Calu3 (cell line): ENCODE measurements at places on chromosomes 2 and 18. TPM values are rescaled to one million over a fixed set of nuclear protein-coding genes. Genes with fewer than 3 reads are reported as not detected.
A peak's percentile ranks its signal among the peaks of the same experiment; 100 is the strongest.

DNA sequence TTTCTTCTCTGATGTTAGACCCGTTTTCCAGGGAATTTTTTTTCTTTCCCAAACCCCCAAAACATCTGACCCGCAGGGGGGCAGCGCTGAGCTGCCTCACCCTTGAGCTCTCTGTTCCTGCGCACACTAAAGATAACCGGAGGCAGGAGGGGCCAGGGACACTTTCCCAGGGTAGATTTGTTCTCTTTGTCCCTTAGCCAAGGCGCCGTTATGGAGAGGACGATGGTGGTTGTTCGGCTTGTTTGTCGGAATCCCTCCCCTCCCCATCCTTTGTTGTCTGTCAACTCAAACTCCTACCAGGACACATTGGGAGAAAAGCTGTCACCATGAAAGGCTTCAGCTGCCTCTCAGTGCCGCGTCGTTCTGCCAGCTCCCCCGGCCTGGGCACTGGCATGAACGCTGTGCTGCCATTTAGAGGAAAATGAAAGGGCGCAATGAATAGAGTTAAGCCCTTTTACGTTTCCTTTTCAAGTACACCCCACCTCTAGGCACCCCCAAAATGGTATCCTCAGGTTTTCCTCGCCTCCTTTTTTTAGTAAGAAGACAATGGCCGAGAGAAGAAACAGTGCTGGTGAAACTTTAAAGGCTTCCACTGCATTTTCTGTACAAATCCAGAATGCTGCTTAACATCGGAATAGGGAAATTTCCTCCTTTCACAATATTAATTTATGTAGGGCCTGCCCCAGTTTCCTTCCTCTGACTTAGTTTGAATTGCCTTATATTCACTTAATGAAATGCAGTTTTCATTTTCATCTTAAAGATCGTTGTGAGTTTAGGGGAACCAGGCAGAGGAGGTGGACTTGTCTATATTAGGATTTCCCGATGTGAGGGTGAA, 62.1 kb downstream of the RND3 start:
- no peak for DNase-seq

DNA sequence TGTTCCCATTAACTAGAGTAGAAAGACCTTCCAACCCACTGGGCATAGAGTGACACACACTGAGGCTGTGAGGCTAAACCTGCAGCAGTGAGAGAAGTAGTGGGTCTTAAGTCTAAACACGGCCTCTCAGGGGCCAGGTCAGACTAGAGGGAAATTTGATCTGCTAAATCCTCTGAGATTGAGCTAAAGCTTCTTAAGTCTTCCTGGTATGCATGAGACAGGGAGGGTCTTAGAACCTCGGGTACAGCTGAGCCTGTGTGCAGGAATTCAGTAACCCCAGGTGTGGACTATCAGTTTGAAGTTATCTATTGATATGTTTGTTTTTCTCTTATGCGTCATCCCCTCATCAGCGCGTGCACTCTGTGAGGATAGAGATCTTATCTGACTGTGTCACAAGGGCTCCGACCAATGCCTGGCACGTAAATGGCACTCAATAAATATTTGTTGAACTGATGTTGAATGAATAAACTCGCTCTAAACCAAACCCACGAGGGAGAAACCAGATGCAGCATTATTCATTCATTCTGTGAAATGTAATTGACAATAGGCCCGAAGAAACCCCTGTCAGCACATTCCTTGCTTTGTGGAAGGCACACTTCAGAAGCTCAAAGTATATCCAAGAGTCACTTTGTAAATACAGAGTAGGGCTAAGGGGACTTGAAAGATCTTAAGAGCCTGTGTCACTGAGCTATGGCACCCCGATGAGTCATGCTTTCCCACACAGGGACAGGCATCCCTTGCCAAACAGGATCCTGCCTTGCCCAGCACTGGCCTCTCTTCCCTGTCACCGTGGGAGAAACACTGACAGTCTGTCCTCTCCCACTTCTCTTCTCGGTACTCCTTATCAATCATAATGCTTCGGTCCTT, 21.7 kb upstream of the RAB10 start:
- peak; percentile 82 for DNase-seq

DNA sequence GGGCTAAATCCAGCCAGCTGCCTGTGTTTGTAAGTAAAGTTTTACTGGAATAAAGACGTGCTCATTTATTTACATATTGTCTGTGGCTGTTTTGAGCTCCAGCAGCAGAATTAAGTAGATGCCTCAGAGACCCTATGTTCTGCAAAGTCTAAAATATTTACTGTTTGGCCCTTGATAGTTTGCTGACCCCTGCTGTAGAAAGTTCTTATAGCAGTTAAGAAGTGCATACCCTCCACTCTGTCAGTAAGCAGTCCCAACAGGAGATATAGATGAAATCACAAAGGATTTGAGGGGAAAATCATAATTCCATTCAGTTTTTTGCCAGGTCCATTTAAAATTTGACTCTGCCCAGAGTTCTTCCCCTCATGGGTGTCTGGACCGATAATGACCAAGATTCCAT, 50.1 kb upstream of the ITM2C start:
- DNase-seq, result no peak

DNA sequence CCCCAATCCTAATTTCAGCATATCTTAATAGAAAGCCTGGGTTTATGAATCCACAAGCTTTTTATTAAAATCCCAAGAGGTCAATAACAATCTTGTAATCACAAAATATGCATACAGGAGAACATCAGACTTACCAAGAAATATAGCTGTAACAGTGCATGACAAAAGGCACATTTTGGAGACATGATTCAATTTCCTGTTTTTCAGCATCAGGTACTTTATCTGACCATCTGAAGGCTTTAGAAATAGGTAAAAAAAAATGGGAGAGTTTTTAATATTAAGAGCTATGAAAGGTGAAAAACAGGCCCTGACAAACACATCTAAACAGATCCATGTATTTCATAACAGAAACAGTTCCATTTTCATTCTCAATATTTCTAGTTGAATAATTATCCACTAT, 89.9 kb upstream of the EFEMP1 start:
- DNase-seq, result no peak

DNA sequence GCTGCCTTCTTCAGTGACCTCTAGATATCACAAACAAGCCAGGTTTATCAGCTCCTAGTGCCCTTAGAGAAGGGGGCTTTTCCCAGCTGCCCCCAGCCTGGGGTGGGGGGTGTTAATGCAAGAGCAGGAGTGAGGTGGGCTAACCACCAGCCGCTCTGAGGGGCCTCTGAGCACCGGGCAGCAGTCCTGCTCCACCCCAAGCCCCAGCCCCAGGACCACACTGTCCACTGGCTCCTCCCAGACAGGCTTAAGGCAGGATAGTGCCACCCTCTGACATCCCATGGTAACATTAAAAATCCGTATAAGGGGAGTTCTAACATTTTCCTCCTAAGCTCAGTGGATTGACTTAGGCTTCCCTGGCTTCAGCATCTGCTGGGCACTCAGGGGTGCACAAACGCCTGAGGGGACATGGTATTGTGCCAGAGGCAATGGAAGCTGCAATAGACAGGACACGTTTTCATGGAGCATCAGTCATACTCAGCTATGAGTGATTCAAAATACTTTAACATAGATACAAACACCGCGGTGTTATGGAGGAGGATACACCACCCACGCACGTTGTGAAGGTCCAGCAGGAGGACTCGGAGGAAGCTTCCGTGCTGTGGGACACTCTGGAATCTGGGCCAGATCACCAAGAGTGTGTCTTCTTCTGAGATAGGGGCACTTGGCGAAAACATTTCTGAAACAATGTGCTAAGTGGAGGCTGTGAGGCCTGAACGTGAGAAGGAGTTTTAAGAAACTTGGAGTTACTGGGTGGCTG, 112.7 kb upstream of the EPC2 start:
- DNase-seq, result no peak

GRCh38 chr2:166591226-166591625, 97.2 kb upstream of the SCN7A start:
- DNase-seq, result no peak

- no peak for DNase-seq
Observed at GRCh38 chr2:20676353-20677215, 9.6 kb downstream of the GDF7 start.

DNA sequence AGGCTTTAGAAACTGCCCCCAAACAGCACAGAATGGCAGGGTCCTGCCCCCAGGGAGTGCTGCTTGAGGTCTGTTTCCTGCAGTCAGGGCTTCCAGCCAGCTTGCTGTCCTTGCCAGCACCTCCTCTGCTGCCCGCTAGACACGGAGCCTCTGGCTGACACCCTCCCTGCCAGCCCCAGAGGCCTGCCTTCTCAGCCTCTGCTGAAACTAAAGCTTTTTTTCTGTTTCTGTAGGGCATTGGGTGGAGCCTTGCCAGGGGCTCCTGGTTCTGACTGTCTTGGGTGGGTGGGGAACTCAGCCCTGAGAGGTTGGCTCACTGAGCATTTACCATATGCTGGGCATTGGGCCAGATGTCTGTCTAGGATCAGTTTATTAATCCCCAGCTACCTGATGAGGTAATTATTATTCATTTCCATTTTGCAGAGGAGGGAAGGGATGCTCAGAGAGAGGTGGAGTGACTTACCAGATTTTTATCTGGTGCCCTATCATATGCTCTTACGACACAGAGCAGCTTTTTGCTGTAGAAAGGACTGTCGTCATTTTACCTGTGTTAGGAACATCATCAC, 35.4 kb downstream of the INPP4A start:
- peak; percentile 70 for DNase-seq

DNA sequence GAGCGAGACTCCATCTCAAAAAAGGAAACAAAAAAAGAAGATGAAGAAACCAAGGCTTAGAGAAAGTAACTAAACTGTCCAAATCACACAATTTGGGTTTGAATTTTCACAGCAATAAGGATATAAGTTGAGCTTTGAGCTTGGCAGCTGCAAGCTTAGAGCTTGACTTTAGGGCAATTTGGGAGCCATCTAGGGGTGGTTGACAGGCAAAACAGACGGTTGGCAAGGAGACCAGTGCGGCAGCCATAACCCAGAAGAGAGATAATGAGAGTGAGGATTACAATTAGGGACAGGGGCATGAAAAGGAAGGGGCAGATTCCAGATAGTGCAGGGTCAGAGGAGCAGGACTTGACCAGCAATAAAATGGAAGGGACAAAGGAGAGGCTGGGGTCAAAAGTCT, 382.2 kb upstream of the HNRNPA3 start:
- peak; percentile 8 for DNase-seq

DNA sequence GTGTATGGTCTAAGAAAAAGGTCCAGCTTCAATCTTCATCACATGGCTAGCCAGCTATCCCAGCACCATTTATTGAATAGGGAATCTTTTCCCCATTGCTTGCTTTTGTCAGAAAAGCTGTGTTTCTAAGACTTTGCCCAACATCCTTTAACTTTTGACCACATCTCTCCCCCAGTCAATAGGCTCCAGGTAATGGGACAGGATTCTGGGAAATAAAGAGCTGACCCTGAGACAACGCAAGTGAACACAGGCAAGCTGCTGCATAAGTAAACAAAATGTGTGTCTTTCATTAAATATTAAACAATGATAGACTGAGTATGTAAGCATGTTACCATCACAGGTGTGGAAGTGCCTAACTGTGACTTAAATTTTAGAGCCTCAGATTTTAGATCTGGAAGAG, 23.0 kb downstream of the FAM110C start:
- DNase-seq, result no peak

DNA sequence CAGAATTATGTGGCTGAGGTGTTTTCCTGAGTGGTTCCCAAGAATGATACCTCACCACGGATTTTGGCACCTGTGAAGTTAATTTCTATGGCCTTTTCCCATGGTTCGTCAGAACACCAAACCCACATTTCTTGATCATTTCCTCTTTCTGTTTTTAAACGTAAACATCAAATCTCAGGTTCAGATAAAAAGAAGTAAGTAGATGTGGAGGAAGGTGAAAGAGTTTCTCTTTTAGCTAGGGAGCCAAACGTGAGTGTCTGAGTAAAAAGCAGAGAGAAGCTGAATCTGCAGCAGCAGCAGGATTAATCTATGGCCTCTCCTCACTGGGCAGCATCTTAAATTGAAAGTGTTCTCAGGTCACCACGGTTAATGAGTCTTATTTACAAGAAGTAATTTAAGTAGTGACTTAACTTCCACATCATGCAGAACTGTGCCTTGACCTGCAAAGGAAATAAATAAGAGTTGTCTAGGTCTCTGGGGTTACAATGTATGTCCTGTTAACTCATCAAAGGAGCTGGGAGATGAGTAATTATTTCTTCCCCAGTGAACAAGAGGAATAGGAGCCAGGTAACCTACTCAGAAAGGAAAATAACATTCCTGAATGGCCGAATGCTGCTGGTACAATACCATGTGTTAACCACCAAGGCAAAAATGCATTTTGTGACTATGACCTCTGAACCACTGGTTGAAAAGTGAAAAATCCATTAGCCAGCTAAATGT, 139.6 kb upstream of the NETO1 start:
- no peak for DNase-seq

- DNase-seq, result peak; percentile 58
Observed at GRCh38 chr2:219073413-219074129, 12.8 kb upstream of the IHH start.

DNA sequence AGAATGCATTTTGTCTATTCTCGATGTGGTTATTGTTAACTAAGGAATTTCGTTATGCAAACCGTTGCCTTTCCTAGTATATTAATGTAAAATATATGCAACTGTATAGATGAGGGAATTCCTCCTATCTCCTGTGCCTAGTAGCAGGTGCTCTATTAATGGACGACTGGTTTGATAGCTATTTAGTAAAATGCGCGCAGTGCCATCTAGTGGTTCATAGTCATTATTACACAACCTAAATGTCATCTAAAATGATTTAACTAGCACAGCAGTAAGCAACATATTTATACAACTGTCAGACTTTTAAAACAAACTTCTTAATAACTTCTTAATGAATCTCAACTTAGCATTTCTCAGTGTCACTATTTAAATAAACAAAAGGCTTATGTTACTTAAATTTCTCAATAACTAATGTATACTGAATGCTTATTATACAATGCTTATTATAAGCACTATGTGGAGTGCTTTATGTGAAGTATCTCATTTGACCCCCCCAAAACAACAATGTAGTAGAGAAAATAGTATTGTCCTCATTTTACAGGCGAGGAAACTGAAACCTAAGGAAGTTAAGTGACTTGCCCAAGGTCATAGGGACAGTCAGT, 77.9 kb downstream of the DTNA start:
- peak; percentile 32 for DNase-seq

GRCh38 chr18:51447351-51448342, 250.2 kb upstream of the MEX3C start:
- no peak for DNase-seq

The AGAP1 gene
- 56.4 and 63.8 TPM in 2 replicates for total RNA-seq

The DOCK10 gene
- total RNA-seq, result 7.2 and 11.9 TPM in 2 replicates

The CEBPZOS gene
- total RNA-seq, result 37.6 and 40.7 TPM in 2 replicates

The ARL4C gene
- total RNA-seq, result 15.6 and 21.0 TPM in 2 replicates

The AQP12A gene
- not detected in 2 replicates for total RNA-seq

The RPS27A gene
- 702 and 747 TPM in 2 replicates for total RNA-seq

The SERPINB12 gene
- not detected in 2 replicates for total RNA-seq

The RND3 gene
- total RNA-seq, result 118 and 143 TPM in 2 replicates

The SETBP1 gene
- 5.3 and 6.0 TPM in 2 replicates for total RNA-seq

The CCDC141 gene
- 0.07 and 0.34 TPM in 2 replicates for total RNA-seq

The DOK6 gene
- not detected in 2 replicates for total RNA-seq

The LOXHD1 gene
- total RNA-seq, result not detected in 2 replicates

The KCNJ13 gene
- total RNA-seq, result not detected in 2 replicates

The HTR2B gene
- total RNA-seq, result not detected in 2 replicates
